NCI-H2081 treated with DMSO at 0.1 percent for 48 hours (cell line): ENCODE measurements at places on chromosomes 3 and 15.

GRCh38 chr3:138137861-138138260, 5.7 kb upstream of the A4GNT start:
- DNase-seq = no peak

DNA sequence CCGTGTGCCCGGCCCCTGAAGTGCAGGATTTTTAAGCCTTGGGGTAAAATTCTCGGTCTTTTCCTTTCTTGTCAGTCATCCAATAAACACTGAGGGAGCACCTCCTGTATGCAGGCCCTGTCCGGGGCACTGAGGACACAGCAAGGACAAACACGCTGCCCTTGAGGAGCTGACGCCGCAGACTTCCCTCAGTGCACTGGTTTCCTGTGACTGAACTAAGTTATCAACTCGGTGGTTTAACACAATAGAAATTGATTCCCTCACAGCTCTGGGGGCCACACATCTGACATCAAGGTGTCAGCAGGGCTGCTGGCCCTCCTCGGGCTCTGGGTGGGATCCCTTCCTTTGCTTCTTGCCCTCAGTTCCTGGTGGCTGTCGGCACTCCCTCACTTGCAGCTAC, 65.1 kb downstream of the ZNF445 start:
- no peak for DNase-seq

GRCh38 chr3:11195201-11195600, 40.9 kb downstream of the HRH1 start:
- no peak for DNase-seq

DNA sequence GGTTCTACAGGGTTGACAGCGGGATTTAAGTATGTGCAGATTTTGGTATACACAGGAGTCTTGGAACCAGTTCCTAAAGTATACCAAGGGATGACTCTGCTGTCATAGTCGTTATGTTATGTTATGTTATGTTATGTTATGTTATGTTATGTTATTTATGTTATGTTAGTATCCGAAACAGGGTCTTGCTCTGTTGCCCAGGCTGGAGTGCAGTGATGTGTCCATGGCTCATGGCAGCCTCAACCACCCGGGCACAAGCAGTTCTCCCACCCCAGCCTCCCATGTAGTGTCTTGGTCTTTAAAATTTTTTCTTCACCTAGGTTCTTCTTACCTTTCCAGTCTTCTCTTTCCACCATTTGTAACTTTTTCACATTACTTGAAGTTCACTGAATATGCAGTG, 21.7 kb downstream of the PPP4R2 start:
- no peak for DNase-seq

GRCh38 chr3:151816091-151816604, 2.2 kb downstream of the AADAC start:
- no peak for DNase-seq

DNA sequence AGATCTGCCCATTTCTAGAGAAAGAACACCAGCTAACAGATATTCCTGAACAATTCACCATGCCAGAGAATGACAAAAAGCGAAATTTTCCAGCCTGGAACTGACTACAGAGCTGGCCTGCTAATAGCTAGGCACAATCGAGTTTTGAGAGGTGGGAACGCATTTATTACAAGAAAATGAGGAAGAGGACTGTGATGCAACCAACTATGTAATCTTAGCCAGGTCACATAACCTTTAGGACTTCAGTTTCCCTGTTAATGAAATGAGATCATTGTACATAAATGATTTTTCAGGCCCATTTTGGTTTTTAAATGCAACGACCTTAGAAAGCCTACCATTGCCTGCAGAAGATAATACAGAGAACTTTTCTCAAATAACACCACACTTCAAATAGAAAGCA, 72.1 kb upstream of the SETMAR start:
- DNase-seq = no peak
